ENCODE measurements at places on chromosomes 11 and 22.
A peak's percentile ranks its signal among the peaks of the same experiment; 100 is the strongest.

GRCh38 chr11:66546966-66547661 is 411 bp downstream of the ACTN3 start:
- DNase-seq: no peak

DNA sequence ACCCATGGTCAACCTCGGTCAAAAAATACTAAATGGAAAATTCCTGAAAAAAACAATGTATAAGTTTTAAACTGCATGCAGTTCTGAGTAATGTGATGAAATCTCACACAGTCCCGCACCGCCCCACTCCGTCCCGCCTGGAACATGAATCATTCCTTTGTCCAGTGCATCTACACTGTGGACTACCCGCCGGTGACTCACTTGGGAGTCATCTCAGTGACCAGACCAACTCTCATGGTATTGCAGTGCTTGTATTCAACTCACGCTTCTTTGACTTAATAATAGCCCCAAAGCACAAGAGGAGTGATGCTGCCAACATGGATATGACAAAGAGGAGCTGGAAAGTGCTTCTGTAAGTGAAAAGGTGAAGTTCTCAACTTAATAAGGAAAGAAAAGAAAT is 48.8 kb downstream of the ARHGAP32 start:
- DNase-seq: peak; percentile 91

- DNase-seq: no peak
Measured at GRCh38 chr11:130198964-130199363, 39.4 kb downstream of the ST14 start.

- DNase-seq: no peak
Measured at GRCh38 chr11:3831378-3832239, 9.2 kb downstream of the RHOG start.

DNA sequence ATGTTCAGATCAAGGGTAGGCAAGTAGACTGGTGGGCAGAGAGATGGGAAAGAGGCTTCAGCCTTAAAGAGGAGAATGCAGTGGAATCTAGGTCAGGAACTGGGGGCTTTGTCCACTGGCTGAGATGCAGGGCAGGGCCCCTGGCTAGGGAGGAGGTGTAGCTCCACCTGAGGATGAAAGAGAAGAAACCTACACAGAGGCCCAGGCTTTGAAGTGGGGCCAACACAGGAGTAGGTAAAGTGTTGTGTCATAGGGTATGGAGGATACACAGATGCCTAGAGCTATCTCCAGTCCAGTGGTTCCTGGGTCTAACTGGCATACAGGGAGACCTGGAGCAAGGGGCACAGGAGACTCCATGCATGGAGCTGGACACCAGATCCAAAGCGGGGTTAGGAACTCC is 73.5 kb downstream of the RASSF10 start:
- DNase-seq: no peak

GRCh38 chr11:12152321-12152720 is 41.9 kb downstream of the MICAL2 start:
- DNase-seq: no peak

DNA sequence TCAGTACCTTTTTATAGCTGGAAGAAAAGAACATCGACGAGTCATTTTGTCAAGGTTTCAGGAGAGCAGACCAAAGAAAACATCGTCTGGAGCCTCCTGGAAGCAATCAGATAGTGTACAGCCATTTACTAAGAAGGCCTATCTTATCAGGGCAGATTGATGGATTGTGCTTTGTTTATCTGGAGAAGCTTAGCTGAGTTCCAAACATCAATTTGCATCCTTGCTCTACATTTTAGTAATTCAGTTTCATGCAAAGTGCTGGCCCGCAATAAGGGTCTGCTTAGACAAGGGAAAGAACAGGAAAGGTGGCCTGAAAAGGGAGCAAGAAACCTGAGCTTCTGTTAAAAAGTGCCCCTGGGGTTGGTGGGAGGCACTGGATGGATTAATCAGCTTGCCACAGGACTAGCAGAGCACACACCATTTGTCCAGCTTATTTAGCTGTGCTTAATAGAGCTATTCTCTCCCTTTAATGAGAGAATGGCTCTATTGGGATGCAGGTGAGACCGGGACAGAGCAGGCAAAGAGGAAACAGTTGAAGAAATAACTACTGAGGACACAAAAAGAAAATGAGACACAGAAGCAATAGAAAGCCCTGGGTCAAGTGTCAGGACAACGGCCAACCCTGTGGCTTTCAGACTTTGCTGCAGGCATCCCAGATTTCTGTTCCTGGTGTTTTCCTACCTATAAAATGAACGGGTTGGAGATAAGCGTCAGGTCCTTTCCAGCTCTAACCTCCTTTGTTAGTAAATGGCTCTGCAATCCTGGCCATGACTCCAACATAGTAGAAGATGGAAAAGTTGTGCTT is 122.1 kb upstream of the TTC12 start:
- DNase-seq: no peak

DNA sequence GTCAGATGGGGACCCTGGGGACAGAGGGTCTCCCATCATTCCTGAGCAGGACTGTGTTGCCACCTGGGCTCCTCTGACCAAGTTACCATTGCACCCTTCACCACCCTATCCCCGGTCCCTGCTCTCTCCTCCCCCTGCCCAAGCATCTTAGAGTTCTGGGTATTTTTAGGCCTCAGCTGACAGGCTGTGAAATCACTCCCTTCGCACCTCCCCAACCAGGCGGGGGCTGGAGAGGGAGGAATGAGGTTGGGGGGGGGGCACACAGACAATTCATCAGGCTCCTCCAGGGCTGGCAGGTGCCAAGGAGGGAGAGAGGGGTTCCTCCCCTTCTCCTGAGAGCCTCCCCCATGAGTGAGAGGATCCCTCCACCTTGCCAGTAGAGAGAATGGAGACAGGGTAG is 9.0 kb downstream of the SYT7 start:
- DNase-seq: no peak

- no peak for DNase-seq
Measured at GRCh38 chr11:8808226-8808585, 102.8 kb upstream of the AKIP1 start.

DNA sequence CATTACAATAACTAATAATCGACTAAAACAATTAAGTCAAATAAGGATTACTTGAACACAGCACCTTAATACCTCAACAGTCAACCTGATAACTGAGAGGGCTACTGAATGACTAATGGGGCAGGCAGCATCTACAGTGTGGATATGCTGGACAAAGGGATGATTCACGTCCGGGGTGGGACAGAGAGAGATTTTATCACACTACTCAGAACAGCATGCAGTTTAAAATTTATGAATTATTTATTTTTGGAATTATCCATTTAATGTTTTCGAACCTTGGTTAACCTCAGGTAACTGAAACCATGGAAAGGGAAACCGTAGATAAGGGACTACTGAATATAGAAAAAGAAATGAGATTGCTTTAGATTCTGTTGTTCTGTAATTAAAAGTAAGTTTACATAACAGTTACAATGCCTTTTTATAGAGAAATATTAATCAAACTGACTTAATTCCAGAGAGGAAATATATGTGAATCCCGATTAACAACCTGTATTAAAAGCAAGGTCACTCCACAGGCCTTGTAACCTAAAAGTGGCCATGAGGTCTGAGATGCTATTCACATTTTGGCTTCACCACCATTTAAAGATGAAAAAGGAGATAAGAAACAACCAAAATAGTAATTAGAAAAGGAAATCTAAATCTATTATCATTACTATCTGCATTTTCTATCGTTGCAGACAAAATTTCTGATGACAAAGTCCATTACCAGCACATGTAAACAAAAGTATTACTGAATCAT is 119.0 kb upstream of the TP53AIP1 start:
- peak; percentile 3 for DNase-seq

DNA sequence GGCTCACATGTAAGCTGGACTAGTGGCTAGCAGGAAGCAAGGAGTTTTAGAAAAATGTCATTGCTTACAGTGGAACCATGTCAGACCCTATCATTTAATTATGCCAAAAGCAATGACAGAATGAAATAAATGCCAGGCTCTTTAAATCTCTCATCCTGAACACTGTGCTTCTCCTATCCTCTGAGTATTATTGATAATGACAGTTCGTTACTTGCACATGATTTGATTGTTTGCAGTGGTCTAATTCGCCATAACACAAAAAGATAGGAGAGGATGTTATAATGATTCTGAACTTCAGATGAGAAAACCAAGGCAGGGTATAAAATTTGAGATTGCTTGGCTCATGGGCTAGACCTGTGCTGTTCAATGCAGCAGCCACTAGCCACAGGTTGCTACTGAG is 68.2 kb downstream of the FLI1 start:
- no peak for DNase-seq

DNA sequence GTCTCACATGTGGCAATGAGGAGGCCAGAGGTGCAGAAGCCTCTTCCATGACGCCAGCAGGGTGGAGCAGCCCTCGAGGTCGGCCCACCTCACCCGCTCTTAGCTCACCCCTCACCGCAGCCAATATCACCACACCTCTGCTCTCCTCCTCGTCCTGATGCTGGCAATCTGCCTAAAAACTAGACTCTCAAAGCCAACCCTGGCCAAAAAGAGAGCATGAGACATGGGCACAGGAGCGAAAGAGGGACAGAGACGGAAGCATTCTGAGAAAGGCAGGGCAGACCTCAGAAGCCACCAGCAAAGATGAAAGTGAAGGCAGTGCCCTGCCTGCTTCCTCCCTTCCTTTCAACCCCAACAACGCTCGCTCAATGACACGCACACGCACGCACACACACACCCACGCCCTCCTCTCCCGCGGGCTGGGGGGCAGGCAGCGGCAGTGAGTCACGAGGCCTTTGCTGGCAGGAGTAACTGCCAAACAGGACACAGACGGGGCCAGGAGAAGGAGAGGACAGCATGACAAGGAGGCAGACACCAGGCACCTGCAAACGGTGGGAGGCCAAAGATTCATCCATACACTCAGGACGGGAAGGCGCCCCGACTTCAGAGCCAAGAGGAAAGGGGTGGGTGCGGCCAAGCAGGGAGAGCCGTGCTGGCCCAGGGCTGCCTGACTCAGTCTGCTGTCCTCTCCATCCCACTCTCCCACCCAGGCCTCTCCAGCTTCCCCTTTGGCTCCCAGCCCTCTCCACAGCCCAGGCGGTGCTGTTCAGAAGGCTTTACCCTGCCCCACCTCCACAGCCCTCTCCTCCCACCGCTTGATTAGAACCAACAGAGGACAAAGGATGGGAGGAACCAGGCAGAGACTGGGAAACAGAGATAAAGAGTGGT is 11.4 kb downstream of the IGSF9B start:
- DNase-seq: no peak

GRCh38 chr11:107275632-107276031 is 182.0 kb downstream of the CWF19L2 start:
- DNase-seq: no peak

DNA sequence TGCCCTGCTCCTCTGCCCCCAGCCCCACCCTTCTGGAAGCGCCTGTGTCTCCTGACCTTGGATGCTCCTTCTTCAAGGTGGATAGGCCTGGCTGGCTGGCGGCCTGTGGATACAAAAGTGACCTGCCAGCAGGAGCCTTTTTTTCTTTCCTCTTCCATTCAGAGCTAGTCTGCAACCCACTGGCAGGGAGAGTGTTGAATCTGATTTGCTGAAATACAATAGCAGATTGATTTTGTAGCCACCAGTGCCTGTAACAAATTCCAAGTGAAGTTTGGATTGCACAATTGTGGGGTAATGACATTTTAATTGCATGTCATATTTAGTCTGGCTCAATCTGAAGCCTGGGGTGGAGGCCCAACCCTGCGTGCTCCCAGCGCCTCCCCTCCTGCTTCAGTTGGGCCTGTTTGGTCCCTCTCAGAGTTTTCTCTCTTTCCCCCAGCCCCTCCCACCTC is 97.2 kb downstream of the GRIK4 start:
- peak; percentile 27 for DNase-seq

GRCh38 chr11:69159150-69159852 is 3.6 kb downstream of the SMIM38 start:
- DNase-seq: no peak

GRCh38 chr11:117300283-117300663 is 9.1 kb downstream of the BACE1-AS start:
- DNase-seq: no peak

DNA sequence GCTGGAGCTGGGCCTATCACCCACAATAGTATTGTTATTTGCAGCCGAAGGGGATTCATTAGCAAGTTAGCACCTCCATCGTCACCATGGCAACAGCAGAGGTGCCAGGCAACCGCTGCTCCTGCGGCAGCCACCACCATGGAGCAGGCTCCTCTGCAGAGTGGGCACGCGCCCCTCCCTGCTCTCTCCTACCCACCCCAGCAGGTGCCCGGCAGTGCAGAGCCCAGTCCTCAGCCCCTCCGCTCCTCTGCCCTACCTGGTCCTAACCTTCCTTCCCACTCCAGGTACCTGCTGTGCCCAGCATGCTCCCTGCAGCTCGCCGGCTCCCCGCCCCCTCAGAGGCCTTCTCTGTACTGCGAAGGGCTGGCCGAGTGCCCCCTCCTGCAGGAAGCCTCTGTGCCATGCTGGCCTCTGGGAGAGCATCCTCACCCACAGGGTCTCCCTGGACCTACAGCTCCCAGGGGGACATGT is 3.6 kb downstream of the DUSP8 start:
- no peak for DNase-seq

- no peak for DNase-seq
Measured at GRCh38 chr22:17980638-17981051, 43.7 kb downstream of the MICAL3 start.

DNA sequence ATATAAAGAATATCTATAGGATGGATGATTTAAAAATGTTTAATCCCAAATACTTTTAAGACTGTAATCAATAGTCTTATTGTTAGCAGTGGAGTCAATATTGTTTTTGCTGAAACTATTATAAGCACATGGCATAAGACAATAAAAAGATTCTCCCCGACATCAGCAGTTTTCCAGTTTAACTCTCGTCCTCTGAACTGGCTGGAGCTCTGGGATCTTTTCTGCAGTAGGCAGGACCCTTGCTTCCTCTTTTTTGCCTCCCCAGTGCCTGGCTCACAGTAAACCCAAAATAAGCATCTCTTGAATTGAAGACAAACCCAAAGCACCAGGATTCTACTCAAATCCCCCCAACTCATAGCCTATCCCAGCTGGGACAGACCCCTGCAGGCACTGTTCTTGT is 32.9 kb downstream of the KCNJ1 start:
- no peak for DNase-seq

GRCh38 chr11:111841370-111842053 is 29.9 kb downstream of the ALG9 start:
- DNase-seq: peak; percentile 67

GRCh38 chr11:68684385-68685356 is at the start of gene GAL:
GAL (plus strand) TSS chr11:68684544; CDS start chr11:68684924, 380 bp downstream.
- no peak for DNase-seq

DNA sequence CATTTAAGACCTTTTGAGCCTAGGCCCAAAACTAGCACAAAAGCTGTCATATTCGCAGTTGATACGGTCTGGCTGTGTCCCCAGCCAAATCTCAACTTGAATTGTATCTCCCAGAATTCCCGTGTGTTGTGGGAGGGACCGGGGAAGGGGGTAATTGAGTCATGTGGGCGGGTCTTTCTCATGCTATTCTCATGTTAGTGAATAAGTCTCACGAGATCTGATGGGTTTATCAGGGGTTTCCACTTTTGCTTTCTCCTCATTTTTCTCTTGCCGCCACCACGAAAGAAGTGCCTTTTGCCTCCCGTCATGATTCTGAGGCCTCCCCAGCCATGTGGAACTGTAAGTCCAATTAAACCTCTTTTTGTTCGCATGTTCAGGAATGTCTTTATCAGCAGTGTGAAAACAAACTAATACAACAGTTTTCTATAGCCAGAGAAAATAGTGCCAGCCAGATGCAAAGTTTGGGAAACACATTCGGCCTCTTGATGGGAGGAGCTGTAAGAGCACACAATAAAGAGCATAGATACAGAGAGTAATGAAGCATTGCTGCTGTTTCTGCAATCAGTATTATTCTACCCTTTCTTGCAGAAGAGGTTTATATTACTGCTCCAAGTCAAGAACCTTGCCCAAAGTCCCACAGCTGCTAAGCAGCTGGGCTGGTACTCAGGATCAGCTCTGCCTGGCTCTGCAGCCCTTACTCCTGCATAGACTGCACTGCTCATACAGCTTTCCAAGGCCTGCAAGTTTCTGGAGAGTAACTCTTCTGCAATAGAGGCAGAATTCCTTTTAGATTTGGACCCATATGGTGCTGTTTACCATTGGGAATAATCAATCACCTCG is 2.0 kb upstream of the ZNF195 start:
- peak; percentile 12 for DNase-seq
